ENCODE measurements at places on chromosomes 4 and X.

DNA sequence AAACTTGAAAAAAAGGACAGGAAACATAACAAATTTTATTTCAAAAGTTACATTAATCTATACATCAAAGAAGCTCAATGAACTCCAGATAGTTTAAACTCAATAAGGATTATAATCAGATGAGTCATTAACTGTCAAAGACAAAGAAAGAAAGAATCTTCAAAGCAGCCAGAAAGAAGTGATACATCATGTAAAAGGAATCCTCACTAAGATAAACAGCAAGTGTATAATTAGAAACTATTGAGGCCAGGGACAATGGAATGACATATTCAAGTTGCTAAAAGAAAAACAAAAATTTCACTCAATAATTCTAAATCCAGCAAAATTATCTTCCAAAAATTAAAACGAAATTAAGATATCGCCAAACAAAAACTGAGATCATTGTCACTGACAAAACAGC, 161.6 kb upstream of the NWD2 start:
- no peak for DNase-seq

DNA sequence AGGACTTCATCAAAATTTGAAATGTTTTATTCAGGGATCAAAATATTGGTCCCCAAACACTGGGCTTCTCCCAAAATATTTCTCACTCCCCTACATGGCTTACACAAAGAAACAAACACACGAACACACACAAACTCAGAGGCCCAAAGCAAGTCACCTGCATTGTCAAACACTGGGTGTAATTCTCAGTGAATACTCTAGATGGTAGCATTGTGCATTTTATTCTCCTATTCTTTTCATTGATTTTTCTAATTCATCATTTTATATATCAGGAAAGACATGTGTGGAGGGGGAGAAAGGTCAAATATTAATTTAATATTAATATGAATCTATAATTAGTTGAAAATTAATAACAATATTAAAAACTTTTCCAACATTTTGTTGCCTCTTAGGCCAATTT, 72.3 kb upstream of the TNMD start:
- DNase-seq = no peak

- no peak for DNase-seq
Measured at GRCh38 chrX:24285082-24285481, 28.8 kb downstream of the SUPT20HL2 start.

DNA sequence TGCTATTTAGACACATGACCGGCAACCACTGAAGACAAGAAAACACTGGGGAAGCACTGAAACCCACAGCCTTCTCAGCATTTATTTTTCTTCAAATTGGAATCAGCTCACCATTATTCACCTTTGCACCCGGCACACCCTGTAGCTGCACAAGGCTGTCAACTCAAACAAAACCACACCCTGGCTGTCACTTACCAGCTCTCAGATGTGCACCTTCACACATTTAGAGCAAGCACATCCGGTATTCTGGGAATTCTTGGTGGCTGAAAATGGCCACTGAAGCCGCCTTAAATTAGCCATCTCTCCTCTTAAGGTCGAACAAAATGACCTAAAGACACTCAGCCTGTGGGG, 5.9 kb downstream of the ZFYVE28 start:
- DNase-seq = no peak

- DNase-seq = no peak
Measured at GRCh38 chr4:174365018-174365587, 81.4 kb downstream of the CEP44 start.

DNA sequence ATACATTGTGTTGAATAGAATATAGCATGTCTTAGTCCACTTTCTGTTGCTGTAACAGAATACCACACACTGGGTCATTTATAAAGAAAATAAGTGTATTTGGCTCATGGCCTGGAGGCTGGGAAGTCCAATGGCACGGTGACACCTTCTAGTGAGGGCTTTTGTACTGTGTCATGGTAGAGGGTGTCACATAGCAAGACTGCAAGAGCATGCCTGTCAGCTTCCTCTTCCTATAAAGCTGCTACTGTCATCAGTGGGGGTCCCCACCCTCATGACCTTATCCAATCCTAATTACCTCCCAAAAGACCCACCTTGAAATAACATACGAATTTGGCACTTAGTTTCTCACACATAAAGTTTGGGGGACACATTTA, 193.2 kb downstream of the PTTG2 start:
- no peak for DNase-seq

- no peak for DNase-seq
Measured at GRCh38 chr4:113976741-113977525, 2.5 kb downstream of the ARSJ start.

DNA sequence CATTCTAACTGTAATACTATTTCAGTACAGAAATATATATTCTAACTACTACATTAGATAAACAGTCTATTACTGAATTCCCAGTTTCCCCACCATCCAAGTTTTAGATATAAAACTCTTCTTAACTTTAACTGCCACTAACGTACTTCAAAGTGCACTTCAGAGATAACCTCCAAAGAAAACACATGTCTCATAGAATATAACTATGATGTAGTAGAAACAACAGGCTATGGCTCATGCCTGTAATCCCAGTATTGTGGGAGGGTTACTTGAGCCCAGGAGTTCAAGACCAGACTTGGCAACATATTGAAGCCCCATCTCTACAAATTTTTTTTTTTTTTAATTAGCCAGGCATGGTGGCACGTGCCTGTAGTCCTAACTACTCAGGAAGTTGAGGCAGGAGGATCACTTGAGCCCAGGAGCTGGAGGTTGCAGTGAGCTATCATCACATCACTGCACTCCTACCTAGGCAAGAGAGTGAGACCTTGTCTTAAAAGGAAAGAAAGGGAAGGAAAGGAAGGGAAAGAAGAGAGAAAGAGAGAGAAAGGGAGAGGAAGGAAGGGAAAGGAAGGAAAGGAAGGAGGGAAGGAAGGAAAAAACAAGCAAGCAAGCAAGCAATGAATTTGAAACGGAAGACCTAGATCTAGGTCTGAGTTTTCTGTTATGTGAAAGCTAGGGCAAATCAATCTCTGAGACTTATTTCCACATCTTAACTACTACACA, 4.8 kb downstream of the HAUS3 start:
- no peak for DNase-seq

DNA sequence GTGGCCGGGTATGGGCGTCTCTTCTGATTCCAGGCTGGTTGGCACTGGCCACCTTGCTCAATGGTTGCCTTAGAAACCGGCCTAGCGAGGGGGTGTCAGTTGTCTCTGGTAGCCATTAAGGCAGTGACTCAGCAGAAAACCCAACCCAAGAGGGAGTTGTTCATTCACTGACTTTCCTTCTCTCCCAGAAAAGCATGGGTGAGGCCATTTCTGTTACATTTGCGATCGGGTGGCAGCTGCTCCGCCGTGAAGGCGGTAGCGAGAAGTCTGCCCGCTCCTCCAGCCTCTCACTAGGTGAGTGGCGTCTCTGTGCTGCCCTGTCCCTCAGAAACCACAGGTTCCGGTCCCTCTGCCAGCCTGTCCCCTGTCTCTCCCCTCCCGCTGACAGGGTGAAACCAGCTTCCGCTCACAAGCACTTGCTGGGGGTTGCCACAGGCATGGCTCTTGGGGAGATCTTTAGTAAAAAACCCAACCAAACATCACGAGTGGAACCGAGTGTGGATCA, 17.4 kb downstream of the IRAK1 start:
- DNase-seq = peak; percentile 37

GRCh38 chr4:69995526-69996016, at the start of gene STATH:
TSS of gene STATH (plus strand) at chr4:69995966. CDS start at chr4:69998438, 2,472 bp downstream.
- DNase-seq = no peak

- no peak for DNase-seq
Measured at GRCh38 chr4:74112399-74113105, 13.6 kb upstream of the CXCL2 start.

GRCh38 chrX:9557521-9557920, 92.7 kb downstream of the TBL1X start:
- no peak for DNase-seq

DNA sequence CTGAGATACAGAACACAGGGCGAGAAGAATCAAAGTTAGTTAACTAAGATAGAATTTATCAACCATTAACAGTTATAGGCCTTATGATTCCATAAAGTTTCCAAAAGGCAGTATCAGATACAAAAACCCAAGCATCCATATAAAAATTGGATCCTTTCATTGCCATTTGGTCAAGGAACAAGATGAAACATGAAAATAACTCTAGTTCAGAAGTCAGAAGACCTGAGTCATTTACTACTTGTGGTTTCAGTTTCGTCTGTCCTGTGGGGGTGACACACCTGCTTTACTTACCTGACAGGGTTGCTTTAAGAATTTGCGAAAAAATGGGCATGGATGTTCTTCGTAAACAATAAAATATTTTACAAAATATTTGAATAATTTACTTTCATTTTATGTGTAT, 130.8 kb downstream of the ANAPC10 start:
- no peak for DNase-seq

DNA sequence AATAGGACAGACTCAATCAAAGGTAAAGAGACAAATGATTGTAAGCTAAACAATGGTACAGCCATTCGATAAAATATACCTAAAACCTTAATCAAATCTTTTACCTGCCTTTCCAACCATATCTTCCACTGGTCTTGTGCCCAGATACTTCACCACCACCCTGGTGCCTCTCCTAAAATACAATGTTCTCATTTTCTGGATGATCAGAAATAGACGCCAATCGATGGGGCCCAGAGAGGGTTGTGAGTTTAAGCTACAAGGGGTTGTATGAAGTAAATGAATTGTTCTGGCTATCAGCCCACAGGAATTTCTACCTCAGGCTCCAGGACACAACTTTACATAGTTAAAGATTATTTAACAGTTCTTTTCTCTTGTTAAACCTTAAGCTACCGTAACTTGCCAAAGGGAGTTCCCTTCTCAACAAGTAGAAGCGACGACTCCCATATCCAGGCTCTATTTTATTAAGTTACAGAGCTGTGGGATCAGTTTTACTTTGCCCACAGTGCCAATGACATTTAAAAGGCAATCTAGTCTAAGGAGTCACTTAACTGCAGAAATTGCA, 99.1 kb downstream of the CHRNA9 start:
- DNase-seq = no peak

DNA sequence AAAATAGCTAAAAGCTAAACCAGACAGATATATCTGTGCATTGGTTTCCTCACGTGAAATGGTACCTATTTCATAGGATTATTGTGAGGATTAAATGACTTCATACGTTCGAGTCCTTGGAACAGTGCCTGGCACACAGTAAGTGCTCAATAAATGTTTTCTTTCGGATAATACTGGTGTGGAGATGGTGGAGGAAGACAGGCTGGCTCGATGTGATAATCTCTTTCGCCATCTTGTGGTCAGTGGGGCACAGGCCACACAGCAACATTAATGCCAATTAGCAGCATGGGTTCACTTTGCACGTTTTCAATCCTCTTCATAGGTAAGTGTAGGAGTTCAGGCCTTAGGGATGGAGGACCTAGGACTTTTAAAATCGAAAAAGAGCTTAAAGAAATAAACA, 9.3 kb downstream of the PAGE4 start:
- no peak for DNase-seq

DNA sequence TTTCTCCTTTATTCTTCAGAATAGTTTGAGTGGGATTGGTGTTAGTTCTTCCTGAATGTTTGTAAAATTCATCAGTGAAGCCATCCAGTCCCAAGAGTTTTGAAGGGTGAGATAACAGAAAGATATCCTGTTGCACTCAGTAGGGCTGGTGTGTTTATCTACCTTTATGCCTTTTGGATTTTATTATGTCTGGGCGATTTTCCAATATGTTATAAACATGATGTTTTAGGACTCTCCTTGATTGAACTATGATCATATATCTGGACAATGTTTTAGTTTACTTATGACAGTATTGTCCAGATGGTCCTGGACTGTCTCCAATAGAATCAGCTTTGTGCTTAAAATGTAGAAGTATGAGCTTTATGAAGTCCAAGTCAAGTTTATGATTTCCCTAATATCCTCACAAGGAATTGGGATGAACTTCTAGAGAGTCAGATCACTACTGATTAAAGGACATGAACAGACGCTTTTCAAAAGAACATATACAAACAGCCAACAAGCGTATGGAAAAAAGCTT, 77.6 kb upstream of the ITM2A start:
- no peak for DNase-seq

DNA sequence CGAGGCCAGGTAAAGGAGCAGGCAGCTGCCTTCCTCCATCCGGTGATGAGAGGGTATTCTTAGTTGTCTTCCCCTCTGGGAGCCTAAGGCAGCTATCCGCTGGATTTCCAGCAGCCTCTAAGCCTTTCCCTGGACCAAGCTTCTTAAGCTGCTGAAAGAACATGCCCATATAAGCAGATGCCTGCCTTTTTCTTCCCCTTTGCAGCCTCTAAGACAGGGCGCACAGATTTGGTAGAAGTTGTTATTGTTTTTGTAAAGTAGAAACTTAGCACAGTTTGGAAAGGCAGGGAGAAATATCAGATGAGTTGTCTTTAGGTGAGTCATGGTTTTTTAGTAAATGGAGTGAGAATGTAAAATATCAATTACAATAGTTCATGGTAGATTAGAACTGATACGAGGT, 210.8 kb downstream of the ARHGAP10 start:
- no peak for DNase-seq

DNA sequence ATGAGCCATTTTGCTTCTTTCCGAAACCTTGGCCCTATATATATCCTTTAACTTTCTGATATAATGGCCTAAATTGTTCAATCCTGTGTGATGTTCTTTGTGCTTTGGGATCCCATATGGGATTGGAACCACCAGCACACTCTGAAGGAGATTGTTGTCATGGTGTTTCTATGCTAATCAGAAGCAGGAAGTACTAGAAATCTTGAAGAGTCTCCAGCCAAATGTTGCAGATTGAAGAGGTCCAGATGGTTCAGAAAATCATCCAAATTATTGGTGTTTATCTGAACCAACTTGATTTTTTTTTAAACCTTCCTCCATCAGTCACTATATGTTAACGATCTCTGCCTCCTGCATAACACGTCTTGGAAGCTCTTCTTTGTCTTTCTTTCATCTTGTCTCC, 72.8 kb downstream of the KIT start:
- DNase-seq = no peak

DNA sequence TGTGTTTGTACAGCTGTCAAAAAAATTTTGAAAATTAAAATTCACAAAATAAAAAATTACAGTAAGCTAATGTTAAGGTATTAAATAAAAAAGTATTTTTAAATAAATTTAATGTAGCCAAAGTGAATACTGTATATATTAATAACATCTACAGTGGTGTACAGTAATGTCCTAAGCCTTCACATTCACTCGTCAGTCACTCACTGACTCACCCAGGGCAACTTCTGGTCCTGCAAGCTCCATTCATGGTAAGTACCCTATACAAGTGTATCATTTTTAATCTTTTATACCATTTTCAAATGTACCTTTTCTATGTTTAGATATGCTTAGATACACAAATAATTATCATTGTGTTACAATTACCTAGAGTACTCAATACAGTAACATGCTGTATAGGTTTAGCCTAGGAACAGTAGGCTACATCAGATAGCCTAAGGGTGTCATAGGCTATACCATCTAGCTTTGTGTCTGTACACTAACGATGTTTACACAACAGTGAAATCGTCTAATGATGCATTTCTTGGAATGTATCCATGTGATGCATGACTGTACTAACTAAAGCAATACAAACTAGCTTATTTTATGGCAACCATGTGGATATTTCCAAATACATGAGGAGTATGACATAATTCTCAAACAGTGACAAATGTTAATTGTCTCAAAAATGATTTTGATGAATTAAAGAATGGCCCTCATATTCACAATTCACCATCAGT, 13.7 kb downstream of the DDX60 start:
- DNase-seq = no peak
